ENCODE measurements at places on chromosomes 16 and 17.

DNA sequence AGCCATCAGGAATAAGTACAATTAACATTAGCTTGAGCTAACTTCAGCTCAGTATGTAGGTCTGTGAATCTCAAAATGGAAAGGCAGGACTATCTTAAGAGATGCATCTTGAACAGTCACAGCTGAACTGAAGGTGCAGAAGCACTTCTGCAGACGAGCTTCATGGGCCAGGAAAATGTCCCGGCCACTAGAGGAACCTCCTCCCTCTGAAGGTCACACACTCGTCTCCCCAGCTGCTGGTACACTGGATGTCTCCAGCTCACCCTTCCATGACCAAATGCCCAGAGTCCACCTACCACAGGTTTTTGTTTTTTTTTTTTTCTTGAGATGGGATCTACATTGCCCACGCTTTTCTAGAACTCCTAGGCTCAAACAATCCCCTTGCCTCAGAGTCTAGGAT is 33.2 kb downstream of the WDR59 start:
- DNase-seq = no peak

GRCh38 chr17:60165971-60166370 is 16.2 kb downstream of the CA4 start:
- DNase-seq = no peak

DNA sequence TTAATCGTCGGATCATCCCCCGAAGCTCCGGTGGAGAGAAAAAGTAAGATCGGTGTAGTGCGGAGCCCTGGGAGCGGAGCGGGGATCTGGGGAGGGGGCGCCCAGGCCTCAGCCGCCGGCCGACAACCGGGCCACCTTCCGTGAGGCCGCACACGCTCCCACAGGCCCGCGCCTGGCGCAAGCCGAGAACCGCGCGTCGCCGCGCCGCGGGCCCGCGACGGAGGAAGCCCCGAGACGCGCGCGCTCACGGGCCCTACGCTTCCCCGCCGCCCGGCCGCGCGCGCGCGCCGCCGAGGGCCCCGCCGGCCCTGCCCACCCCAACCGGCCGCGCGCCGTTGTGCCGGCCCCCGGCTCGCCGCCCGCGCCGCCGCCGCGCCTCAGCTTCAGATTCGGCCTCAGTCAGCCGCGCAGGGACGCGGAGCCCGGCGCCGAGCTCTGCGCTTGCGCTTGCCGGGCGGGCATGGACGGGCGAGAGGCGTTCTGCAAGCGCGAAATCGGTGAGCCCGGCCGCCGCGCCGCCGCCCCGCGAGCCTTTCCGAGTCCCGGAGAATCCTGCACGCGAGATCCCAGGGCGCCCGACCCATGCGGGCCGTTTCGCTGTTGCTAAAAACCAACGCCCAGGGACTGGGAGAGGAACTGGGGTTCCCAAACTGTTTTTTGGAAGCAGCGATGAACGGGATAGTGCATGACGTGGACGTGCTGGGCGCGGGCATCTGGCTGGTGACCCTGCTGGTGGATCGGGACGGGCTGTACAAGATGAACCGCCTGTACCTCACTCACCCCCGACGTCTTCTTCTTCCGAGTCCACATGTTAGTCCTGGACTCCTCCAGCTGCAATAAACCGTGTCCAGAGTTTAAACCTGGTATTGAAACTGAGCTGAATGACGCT is 28.0 kb upstream of the LRRC37A start:
- peak; percentile 97 for DNase-seq

DNA sequence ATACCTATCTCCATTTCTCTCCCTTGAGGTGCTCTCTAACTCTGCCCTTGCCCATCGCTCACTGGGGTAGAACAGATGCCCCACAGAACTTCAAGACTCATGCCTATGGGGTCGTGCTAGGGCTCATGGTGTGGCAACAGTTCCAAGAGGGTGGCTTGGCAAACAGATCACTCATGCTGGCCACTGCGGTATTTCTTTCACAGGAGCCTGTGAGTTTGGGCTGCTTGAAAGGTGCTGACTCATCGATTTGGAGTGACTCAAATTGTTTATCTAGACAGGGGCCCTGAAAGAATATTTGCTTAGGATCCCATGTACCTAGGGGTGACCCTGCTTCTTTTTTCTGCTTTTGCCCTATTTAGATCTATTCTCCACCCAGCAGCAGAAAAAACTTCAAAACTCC is 69.9 kb downstream of the IRX5 start:
- no peak for DNase-seq

DNA sequence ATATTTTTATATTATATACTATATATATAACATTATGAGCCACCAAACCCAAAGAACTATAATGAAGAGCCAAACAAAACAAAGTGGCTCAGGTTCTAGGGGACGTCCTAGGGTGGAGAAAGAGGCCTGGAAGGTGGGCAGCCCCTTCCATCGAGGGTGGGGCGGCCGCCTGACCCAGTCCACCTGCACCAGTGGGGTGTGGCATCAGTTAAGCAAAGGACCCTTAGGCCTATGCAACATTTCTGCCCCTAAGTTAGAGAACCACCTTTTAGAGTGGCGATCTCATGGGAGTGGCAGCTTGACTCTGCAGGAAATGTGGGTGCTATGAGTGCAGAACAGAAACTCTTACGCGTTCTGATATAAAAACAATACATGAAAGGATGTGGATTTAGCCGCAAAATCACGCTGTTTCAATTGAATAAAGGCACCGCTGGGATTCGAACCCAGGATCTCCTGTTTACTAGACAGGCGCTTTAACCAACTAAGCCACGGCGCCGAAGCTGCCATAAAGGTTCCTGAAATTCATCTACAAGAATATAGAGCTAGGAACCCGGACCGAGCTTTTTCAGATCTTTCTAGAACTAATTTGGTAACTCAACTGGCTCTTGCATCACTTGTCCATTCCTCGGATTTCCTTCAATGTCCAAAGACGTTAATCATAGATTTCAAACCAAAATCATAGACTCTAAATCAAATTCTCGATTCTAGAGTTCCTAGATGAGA is 15.6 kb upstream of the AURKB start:
- DNase-seq = peak; percentile 83

DNA sequence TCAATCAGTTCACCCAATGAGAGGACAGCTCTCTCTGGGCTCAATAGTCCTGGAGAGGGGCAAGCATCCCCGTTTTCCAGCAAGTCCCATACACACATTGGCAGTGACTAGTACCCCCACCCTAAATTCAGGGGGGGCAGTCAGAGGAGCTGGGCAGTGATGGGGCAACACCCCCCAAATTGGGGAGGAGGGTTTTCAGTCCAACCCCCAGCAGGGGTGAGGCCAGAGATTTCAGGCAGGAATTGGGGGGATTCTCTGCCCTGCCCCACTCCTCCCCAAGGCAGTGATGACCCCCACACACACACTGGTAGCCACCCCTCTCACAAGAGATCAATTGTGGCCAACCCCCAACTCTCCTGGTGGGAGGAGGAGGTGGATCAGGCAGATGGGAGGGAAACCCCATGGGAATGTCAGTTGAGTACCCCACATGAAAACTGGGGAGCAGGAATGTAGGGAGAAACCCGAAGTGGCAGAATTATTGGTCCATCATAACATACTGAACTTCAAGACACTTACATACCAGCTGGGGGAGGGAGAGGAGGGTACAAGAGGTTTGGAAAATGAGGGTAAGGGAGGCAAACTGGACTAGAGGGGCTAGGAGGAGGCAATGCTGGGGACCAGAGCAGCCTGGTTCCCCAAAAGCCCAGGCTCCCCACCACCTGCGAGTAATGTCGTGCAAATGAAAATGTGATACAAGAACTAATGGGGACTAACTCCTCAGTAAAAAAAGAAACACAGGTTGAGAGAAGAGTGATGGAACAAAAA is 3.1 kb downstream of the VAMP2 start:
- no peak for DNase-seq

GRCh38 chr17:44587339-44587738 is 30.1 kb downstream of the FZD2 start:
- no peak for DNase-seq

GRCh38 chr17:31374094-31374447 is 17.4 kb upstream of the RAB11FIP4 start:
- DNase-seq = no peak

DNA sequence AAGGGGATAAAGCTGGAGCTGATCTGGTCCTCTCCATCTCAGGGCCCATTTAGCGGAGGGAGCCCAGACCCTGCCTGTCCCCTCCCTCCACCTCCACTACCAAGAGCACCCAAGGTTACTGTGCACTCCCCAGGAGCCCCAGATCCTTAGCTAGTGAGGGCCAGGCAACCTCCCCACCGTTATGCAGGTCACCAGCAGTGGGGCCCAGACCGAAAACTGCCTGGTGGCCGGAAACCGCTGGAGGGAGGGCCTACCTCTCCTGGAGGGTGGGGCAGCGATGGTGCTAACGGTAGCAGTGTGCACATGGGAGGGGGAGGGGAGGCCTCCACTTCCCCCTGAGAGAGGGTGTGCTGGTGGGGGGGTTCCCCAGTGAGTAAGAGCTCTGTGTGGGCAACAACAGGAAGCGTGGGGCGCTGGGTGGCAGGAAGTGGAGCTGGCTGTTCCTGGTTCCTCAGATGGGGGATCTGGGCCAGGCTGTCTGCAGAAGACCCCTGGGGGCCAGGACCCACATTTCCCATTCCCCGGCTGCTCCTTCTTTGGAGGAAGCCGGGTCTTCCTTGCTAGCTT is 4.4 kb downstream of the FMNL1 start:
- DNase-seq = no peak

DNA sequence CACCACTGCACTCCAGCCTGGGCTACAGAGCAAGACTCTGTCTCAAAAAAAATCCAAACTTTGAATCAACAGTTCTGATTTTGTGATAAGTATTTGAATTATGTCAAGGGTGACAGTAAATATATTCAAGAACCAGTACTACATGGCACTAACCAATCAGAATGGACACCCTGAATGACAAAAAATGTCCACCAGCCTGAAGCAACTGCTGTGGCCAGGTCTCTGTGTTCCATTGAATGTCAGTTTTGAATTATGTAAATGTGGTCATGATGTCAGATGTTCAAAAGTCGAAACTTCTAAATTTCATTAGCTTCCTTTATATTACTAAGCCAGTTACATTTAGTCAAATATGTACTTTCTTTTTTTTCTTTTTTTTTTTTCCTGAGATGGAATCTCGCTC is 15.4 kb upstream of the ATXN1L start:
- no peak for DNase-seq

GRCh38 chr17:65556910-65557348 is 4.5 kb downstream of the AXIN2 start:
- DNase-seq = no peak

DNA sequence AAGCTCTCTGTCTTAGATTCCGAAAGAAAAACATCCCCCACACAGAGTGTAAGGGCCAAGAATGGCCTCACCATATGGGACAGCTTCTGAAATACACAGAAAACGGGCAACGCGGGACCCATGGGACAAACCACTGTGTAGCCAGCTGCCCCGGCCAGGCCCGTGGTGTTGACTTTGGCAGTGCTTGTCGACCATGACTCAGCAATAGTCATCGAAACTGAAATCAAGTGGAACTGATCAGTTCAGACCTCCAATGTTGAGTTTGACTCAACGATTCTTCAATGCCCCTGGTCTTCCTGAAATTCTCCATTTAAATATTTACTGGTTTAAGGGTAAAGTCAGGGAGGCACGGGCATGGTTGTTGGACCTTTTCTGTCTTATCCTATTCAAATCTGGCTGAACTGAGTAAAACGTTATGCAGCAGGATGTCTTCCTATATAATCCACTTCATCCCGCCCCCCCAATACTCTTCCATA is 27.5 kb downstream of the ZFHX3 start:
- no peak for DNase-seq

GRCh38 chr16:12009462-12009861 is 32.9 kb downstream of the SNX29 start:
- no peak for DNase-seq

- peak; percentile 41 for DNase-seq
Measured at GRCh38 chr17:17837966-17838962, 1.5 kb upstream of the SREBF1 start.

- peak; percentile 32 for DNase-seq
Measured at GRCh38 chr17:376936-377863, 24.6 kb upstream of the RPH3AL start.

GRCh38 chr17:4160294-4160859 is 17.4 kb downstream of the CYB5D2 start:
- DNase-seq = no peak

GRCh38 chr17:33019161-33019890 is 27.7 kb downstream of the SPACA3 start:
- no peak for DNase-seq

- DNase-seq = no peak
Measured at GRCh38 chr17:66944351-66945146, 20.0 kb upstream of the CACNG4 start.

- no peak for DNase-seq
Measured at GRCh38 chr17:77555121-77555591, 403.3 kb upstream of the TNRC6C start.

DNA sequence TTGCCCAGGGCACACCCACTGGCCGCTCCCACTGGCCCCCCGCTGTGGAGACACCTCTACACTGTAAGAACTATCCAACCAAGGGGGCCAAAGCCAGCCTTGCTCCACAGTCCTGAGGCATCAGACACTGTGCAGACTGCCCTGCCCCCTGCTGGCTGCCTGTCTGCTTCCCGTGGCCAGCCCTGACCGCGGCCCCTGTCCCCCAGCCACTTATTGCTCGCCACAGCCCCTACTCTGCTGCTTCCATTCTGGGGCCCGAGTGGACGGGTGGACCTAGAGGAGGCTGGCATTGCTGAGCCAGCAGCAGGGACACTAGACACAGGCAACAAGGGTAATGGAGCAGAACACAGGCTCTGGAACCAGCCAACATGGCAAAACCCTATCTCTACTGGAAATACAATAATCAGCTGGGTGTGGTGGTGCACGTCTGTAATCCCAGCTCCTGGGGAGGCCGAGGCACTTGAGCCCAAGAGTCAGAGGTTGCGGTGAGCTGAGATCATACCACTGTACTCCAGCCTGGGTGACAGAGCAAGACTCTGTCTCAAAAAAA is 19.7 kb upstream of the LRRC37A3 start:
- peak; percentile 75 for DNase-seq

GRCh38 chr16:71255721-71256120 is 25.2 kb upstream of the HYDIN start:
- peak; percentile 11 for DNase-seq

DNA sequence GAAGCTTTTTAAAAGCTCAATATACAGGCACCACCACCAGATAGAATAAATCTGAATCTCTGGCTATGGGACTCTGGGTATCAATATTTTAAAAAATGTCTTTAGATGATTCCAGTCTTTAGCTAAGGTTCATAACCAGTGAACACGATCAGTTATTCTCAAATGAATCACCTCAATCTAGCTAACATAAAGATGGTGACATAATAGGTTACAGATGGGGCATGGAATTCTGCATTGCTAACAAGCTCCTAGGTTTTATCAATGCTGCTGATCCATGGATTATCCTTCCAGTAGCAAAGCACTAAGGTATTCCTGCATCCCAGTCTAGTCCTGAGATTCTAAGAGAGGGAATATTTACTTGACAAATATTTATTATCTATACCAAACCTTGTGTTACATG is 415.5 kb upstream of the CDH11 start:
- DNase-seq = no peak

GRCh38 chr17:527247-527646 is 174.6 kb upstream of the RPH3AL start:
- DNase-seq = no peak

DNA sequence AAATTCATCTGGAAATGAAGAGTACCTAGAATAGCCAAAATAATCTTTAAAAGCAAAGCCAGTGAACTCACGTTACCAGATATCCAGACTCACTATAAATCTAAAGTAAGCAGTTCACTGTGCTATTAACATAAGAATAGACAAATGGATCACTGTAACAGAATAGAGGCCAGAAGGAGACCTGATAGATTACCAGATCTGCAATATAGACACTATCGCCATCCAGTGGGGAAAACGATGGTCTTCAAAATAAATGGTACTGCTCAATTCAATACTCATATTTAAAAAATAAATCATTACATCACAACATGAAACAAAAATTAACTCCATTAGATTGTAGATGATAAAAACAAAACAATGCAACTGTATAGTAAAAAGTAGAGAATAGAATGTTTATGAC is 158.6 kb upstream of the CDH8 start:
- no peak for DNase-seq
